ENCODE measurements at places on chromosomes 2 and 18.

GRCh38 chr2:72985891-72986683, 68.8 kb downstream of the EMX1 start:
- no peak for DNase-seq

DNA sequence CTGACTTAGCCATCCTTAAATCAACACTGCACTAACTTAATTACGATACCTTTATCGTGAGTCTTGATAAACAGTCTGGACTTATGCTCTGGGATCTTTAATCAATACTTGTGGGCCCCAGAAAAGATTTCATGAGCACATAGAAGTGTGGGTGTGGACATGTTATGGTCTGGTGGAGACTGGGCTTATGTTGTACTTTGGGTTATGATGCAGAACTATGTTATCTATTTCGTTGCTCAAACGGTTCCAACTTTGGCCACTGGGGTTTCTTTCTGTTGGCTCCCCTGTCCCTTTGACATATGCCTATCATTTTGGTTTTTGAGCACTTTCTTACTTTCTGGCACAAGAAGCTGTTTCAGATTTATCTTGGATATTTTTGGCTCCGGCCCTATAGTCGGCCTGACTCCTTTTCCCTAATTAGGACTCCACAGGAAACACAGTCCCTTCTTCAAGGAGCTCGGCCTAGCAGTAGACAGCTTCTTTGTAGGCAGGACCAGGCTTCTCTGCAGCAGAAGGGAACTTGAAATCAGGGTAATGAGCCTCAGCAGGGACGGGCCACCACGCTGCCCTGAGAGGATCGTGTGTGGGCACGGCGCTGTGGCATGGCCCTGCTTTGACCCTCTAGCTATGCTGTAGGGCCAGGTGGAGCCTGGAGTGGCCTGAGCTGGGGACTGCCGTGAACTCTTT, 54.6 kb upstream of the TXNDC2 start:
- DNase-seq, result no peak

GRCh38 chr18:13437034-13437433, 218.5 kb downstream of the LDLRAD4 start:
- no peak for DNase-seq

GRCh38 chr2:207813942-207814341, 44.2 kb upstream of the FZD5 start:
- DNase-seq, result no peak

DNA sequence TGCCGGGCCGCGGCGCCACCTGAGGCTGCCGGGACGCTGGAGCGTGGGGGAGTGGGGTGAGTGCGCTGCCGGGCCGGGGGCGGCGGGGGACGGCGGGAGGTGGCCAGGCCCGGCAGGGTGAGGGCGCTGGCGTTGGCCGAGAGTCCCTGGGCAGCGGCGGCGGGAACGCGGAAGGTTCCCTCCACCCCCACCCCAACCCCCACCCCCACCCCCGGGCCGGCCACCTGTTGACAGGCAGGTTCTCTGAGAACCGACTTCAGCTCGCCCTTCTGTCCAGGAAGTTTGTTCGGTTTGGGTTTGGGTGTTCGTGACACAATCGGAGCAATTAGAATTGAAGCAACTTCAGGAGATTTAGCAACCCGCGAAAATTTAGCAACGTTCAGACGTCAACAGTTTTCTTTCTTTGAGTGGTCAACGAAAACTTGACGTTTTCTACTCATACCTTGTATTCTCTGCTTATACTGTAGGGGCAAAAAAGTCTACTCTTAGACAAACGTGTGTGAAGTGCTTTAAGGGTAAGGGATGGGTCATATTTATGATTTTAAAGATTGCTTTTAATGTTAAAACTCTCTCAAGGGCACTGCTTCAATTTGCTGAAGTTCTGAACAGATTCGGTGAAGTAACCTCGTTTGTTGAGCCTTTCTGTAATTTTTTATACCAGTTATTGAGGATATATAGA, 9.3 kb downstream of the OTX1 start:
- DNase-seq, result no peak

DNA sequence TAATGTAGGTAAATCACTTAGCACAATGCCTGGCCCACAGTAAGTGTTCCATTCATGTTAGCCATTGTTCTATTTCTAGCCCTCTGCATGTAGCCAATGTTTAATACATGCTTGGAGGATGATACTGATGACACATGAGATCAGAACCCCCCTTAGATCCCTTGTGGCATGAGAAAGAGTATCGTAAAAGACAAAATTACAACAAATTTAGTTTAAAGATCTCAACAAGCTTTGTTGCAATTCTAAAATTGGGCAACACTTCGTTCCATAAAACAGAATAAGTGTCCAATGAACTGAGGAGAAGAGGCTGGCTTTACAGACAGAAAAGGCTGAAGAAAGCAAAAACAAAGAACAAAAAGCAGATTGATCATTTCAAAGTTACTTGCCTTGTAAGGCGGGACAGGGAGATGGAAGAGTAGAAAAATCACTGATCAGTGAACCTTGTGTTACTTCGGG, 148.7 kb upstream of the SLC1A4 start:
- no peak for DNase-seq

DNA sequence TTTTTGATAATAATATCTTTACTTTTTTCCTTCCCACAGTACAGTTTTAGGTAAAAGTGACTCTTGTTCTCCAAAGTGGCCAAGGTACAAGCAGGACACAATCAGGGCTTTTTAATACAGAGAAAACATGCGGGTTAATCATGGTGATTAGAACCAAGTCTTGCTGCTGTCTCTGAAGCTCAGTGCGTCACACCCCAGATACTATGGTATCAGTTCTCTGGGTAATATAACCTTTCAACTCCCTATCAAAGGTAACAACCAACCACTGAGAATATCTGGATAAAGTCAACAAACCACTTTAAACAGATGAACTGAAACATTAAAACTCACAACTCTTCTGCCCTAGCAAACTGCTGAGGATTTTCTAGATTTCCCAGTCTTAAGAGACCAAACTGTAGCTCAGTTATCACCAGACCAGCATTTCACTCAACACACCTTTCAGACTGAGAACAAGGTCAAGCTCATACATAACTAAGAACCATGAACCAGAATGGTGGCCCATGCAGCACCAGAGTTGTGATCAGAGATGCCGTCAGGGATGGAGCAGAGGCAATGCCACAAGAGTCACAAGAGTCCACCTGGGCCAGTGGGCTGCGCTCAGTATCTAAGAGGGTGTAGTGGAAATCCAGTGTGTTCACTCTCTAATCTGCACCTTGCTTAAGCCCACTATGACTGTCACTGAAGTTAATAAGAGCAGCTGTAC, 103.0 kb downstream of the UXS1 start:
- DNase-seq, result no peak

DNA sequence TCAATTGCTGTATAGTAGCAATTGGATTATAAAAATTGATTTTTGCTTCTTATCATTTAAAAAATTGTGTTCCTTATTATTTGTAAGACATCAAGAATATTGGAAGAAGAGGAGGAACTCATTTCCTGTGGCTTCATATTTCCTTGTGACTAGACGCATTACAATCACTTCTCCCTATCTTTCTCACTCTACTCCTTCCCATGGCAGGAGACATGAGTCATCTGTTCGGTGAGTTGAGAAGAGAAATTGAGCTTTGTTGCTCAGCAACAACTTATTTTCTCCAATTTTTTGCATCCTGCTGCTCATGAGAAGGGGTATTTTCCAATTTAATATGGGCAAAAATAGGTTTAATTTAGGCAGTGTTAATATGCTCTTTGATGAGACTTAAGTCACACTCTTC, 1783.9 kb downstream of the SUCLG1 start:
- no peak for DNase-seq

- DNase-seq, result no peak
These were observed 105.7 kb downstream of the ACAA2 start for GRCh38 chr18:49707599-49707998.

DNA sequence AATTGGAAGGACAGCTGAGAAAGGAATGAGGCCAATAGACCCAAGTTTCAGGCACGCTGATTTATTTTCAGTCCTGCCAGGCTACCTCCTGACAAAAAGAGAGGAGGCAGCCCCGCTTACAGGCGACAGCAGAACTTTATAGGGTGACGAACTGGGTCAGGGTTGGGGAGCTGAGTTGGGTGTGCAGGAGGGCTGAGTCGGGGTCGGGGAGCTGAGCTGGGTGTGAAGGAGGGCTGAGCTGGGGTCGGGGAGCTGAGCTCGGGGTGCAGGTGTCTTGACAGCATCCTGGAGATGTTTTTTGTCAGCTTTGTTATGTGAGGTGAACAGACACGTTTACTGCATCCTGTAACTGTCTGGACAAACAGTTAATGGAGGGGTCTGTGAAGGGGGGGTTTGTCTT, 342.2 kb downstream of the ADCYAP1 start:
- no peak for DNase-seq
